ENCODE measurements at places on chromosomes 2 and 18.

GRCh38 chr2:109028277-109028676 is 39.3 kb upstream of the EDAR start:
- DNase-seq: peak; percentile 28

DNA sequence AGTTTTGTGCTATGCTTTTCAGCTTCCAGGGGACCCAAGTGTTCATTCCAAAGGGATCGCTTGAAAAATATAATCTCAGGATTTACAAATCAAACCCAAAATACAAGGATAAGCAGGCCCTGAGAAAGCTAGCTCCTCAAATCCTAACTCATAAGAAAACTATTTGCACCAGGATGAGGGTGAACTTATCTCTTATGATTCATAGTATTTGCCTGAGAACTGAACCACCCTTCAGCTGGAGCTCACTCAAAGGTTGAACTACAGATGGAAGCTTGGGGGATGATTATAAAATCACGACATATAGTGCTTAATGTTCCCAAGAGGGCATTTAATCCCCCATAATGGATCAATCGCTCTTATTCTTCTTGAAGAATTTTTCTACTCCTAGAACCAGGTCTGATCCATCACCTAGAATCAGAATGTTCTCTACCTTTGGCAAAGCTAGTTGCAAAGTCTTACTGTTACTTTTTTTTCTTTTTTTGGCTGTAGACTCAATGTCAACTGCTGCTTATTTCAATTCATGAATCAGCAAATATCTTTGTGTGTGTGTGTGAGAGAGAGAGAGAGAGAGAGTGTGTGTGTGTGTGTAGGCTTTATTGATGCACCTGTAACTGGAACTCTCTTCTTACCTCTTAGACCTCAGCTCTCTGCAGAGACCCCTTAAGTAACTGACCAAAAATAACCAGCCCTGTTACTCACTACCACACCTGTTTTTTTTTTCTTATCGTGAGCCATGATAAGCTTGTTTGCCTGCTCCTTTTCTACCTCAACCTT is 44.8 kb downstream of the ARL4C start:
- no peak for DNase-seq

DNA sequence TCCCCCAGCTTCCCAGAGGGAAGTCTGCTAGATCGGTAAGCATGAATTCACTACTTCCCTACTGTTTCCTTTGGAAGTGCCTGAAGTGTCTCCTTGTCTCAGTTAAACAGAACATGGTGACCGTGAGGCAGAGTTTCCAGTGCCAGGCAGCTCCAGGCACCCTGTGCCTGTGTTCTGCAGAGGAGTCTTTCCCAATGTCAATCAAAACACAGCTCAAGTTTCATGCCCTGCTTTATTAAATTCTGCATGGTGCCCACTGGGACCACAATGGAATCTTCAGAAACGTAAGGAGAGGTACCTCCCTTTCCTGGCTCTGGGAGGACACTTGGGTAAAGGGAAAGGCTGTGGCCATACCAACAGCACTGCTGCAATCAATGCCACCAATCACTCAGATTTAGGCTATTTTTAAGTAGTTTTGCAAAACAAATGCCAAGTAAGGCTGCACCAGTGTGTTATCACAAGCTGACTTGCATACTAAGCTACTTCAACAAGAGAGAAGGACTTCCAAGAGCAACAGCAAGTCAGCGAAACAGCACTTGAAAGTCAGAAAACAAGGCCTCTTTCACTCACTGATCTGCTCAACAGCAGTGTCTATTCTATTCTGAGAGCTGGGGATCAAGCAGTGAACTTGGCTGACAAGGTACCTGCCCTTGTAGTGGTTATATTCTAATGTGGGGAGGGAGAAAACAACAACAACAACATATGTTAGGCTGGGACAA is 14.9 kb downstream of the LPIN2 start:
- DNase-seq: no peak

DNA sequence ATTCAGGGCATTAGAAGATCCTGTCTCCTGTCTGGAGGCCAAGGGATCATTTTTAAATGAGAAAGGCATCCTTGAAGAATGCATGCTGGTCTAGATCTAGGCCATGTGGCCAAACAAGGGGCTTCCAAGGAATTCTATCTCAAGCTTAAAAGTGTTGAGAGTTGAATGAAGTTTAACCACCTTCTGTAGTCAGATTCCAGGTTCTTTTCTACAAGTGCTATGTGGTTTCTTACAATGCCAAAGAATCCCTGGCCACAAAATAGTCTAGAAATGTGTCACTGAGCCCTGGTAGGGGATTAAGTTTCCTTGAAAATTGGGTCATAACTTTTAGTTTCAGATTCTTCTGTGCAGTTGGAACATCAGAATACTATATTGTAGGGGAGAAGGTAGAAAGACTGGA is 640.7 kb upstream of the ACVR2A start:
- DNase-seq: no peak

DNA sequence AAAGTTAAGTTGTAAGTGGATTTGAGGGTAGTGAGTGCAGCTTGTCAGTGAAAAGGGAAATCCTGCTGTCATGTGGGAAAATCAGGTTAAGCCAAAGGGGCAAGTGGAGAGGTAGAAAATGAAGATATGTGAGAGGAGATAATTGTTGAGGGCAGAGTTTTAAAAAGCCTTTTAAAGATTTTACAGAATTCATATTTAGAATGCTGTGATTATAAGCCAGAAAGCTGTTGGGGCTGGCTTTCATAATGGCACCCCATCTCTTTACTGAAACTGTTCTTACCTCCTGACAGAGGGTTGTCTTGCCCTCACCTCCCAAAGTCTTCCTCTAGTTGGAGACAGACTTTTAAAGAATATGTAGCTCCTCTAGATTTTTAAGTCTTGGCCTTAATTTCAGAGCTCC is 86.9 kb downstream of the MYO3B start:
- no peak for DNase-seq

GRCh38 chr2:178512484-178512883 is 32.2 kb downstream of the PLEKHA3 start:
- DNase-seq: no peak

- no peak for DNase-seq
Observed at GRCh38 chr2:231680992-231681852, 27.1 kb upstream of the PTMA start.

DNA sequence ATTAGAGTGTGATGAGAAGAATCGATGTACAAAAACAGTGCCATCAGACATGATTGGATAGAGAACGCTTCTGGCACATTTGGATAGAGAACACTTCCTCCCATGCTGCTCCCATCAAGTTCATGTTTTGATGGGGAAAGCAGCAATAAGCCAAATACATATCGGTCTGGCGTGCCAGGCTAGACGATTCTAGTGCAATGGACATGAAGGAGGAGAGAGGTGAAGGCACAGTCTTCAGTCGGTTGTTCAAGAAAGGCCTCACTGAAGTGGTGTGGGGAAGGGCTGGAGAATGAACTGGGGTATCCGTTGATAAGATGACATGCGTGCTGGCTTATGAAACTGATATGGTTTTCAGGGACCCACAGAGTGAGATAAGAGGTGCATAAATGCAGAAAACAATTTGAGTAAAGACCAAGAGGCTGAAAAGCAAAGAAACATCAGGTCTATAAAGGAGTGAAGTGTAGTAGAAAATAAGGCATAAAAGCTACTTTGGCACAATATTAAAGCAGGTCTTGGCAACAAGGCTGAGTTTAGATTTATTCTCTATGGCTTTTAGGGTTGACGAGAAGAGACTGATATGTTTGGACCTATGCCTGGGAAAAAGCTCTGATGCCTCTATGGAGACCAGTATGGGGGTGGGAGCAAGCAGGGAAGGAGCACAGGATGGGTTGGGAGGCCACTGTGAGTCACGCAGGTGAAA is 117.6 kb upstream of the PIEZO2 start:
- DNase-seq: no peak

- DNase-seq: no peak
Observed at GRCh38 chr2:215921895-215922294, 91.5 kb downstream of the MREG start.

DNA sequence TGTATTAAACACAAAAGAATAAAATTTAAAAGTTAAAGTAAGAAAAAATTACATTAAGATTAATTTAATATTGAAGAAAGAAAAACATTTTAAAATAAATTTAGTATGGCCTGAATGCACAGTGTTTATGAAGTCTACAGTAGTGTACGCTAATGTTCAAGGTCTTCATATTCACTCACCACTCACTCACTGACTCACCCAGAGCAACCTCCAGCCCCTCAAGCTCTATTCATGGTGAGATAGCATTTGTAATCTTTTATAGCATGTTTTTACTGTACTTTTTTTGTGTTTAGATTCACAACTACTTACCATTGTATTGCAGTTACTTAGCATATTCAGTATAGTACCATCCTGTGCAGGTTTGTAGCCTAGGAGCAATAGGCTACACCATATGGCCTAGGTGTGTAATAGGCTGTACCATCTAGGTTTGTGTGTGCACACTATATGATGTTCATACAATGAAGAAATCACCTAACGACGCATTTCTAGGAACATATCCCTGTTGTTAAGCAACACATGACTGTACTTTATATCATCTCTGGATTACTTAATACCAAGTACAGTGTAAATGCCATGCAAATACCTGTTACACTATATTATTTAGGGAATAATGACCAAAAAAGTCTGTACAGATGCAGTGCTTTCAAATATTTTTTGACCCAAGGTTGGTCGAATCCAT is 144.0 kb upstream of the IL1R2 start:
- no peak for DNase-seq

DNA sequence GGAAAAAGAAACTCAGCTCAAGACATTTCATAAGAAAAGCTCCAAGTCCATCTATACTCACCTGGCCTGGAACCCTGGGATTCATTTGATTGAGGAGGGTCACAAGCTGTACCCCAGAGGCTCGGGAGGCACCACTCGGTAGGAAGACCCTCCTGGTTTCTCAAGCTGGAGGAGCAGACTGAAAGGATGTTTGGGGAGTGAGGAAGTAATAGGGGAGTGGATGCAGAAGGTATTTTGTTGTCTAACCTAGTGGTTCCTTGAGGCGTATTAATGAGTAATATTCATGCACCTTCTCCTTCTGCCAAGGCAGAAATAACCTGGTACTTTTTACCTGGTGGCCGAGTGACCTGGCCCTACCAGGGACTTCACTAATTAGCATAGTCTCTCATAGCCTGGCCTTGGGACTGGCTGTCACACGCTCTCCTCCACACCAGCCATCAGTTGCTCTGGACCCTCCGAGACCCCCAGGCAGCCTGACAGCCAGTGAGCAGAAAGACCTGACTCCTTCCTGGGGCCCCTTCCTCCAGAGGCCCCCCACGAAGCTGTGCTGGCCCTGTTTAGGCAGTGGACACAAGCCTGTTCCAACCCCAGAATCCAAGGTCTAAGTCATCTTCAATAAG is 161.4 kb downstream of the BCL2 start:
- DNase-seq: no peak

Measured in Jurkat, Clone E6-1 (cell line).